ENCODE measurements at places on chromosomes 6 and 20.

GRCh38 chr20:25039697-25040437, 18.1 kb downstream of the ACSS1 start:
- peak; percentile 97 for DNase-seq

GRCh38 chr6:154767003-154767723, 33.9 kb downstream of the SCAF8 start:
- peak; percentile 45 for DNase-seq

DNA sequence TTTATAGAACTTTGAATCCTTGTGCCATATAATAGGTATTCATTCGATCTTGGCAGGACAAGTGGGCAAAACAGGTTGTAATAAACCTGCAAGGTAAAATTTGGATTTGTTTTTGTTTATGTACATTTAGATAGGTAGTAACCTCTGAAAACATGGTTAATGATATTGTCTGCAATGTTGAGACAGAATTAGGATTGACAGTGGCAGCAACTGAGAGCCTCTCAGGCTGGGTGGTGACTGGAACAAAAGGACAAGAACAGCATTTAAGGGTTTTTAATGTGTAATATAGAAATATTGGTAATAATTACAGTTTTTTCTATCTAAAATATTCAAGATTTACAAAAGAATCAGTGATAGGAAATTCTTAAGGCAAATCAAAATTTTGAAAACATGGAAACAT, 382.0 kb downstream of the TFAP2B start:
- DNase-seq = no peak

GRCh38 chr20:4370851-4371250, 350.9 kb upstream of the PRND start:
- no peak for DNase-seq

DNA sequence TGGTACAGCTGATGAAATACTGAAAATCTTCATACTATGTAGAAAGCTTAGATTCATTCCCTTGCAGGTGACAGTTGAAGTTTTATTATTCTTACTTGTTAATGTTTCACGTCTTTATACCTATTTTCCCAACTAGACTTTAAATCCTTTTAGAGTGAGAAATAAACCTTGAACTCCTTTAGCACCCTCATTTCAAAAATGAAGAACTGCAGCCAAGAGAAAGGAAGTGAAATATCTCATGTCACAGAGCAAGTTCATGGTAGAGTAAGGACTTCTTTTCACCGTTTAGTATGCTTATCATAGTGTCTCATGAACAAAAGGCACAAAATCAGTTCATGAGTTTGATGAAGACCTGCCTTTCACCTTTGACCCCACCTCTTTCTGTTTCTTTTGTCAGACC, 38.5 kb downstream of the ORC3 start:
- no peak for DNase-seq

All from fibroblast of the aortic adventitia (primary cell).